ENCODE measurements at places on chromosomes 2 and 18.

- DNase-seq: peak; percentile 22
These were observed 101.7 kb downstream of the NRP2 start for GRCh38 chr2:205783872-205784499.

GRCh38 chr2:131094463-131095281, 1.4 kb upstream of the FAM168B start:
- DNase-seq: no peak

GRCh38 chr2:105397953-105398335, 907 bp downstream of the FHL2 start:
- DNase-seq: no peak

DNA sequence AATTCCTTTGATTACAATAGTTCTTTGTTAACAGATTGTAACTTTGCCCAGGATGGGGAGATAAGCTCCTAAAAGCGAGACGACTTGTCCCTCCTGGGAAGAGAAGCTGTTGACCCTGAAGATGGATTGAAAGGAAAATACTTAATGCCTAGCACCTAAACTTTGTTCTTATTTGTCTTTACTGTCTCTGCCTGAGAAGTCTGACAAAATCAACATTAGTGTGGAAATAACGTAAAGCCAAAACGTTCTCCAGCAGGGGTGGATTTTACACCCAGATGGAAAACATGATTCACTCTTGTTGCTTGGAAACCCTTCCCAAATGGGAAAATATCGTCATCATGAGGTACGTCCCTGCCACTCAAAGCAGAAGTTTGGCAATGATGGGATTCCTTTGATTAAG, 450.1 kb downstream of the SLC4A3 start:
- DNase-seq: peak; percentile 71

- DNase-seq: no peak
These were observed 140.3 kb upstream of the ZC3H15 start for GRCh38 chr2:186345745-186346144.

DNA sequence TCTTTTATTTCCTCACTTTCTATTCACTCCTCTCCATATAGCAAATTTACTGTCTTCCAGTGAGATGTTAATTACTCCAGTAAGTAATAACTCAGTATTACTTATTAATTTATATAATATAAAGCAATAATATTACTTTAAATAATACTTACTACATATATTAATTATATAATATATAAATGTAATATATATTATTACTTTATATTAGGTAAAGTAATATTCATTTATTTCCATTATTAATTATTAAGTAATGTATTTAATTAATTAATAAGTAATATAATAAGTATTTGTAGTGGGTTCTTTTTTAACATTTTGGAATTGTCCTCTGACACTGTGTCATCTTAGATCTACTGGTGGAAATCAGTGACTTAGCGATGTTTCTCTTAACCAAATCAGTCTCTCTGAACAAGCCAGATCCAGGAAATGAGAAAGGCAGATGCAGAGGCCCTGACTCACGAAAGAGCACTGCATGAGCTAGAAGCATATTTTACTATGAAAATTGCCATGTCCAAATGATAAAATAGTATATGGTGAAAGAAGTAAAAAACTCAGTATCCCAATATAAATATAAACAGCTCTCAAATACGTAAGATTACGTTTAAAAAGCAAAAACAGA, 115.9 kb downstream of the DSEL start:
- no peak for DNase-seq
